ENCODE measurements at places on chromosomes 16 and 17.

GRCh38 chr17:80855948-80856862, 135.4 kb upstream of the CHMP6 start:
- DNase-seq: peak; percentile 99

DNA sequence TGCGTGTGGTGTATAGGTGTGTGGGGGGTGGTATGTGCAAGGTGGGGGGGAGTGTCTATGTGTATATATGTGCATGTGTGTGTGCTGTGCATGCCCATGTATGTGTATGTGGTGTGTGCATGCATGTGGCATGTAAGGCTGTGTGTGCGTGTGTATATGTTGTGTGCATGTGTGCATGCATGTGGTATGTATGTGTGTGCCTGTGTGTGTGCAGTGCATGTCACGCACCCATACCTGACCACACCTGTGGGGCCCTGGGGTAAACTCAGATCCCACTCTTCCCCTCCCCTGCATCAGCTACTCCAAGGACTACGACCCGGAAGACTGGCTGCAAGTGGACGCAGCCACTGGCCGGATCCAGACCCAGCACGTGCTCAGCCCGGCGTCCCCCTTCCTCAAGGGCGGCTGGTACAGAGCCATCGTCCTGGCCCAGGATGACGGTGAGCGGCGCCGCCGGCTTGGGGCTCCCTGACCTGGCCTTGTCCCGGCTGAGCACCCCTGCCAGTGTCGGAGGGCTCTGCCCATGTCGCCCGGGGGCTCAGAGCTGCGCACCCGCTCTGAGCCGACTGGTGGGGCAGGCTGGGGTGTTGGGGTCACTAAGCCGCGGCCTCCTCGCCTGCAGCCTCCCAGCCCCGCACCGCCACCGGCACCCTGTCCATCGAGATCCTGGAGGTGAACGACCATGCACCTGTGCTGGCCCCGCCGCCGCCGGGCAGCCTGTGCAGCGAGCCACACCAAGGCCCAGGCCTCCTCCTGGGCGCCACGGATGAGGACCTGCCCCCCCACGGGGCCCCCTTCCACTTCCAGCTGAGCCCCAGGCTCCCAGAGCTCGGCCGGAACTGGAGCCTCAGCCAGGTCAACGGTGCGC, 9.1 kb downstream of the SLC22A31 start:
- DNase-seq: no peak

DNA sequence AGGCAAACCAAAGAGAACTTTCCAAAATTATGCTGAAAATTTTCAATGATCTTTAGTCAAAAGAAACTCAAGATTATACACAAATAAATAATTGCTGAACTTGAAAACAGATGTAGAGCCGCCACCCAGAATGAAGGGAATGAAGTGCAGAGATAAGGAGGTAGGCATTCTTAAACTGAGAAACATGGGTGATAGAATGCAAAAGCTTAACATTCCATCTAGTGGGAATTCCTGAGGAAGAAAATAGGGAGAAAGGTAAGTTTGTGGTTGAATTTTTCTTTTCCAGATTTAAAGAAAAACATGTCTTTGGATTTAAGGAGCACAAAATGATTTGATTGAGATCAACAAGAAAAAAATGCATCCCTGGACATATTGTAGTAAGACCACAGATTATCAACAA, 108.3 kb downstream of the ELAC2 start:
- DNase-seq: no peak

- peak; percentile 12 for DNase-seq
Measured at GRCh38 chr17:1928976-1929375, 96.2 kb downstream of the RTN4RL1 start.

- DNase-seq: no peak
Measured at GRCh38 chr17:59669411-59669810, 37.8 kb downstream of the PTRH2 start.

DNA sequence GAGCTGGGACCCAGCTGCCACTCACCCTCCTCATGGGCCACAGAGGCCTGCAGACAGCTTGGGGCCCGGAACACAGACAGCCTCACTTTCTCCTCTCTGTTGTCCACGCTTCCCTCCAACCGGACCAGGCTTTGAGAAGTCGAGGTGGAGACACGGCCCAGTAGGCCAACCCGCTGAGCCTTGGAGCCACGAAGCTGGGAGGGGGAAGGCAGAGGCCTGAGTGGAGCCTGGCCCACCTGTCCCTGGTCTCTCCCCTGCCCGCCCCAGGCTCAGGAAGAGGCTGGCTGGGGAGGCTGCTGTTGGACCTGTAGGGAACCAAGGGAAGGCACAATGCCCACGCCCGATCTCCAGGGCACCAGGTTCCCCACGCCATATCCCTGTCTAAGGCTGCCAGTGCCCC, 48.1 kb downstream of the RMI2 start:
- DNase-seq: no peak

DNA sequence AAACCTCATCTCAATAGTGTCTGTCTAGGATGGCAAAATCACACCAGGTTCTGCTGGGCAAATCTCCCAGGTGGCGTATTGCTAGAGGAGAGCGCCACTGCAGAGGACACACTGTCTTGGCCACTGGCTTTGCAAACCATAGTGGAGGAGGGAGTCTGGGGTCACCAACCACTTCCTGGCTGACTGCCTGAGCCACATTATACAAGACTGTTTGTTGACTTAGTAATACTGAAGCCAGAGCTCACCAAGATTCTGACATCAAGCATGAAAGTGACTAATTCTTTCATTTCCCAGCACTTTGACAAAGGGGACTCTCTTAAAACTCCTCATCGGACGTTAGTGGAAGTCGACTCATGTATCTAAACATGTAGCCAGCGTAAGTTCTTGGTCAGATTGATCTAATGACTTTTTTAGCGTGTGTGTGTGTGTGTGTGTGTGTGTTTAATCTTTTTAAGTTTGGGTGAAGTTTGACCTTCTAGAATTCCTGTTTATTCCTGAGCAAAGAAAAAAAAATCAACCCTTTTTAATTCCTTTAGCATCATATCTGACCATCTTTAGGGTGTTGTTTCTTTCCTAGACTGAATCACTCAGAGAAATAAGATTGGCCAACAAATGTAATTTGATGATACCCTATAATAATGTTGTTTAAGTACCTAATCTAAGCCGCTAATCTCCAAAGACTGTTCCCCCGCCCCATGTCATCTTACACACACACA, 13.7 kb downstream of the PITPNC1 start:
- DNase-seq: peak; percentile 95

DNA sequence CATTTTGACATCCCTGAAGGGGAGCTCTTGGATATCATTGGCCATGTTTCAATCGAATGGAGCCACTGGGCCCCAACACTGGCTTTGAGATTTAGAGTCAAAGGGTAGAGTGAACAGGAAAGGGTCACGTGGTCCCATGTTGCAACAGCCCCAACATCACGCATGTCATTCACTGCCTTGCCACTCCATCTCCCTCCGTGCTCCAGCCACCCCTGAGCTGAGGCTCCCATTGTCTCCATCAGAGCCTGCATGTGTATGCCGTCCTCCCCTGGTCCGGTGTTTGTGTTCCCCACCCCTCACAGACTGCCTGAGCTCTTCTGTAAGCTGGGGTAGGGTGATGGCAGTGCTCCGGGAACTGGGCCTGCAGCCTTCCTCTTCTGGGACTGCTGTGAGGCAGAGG, 12.1 kb downstream of the NFE2L1 start:
- DNase-seq: no peak

DNA sequence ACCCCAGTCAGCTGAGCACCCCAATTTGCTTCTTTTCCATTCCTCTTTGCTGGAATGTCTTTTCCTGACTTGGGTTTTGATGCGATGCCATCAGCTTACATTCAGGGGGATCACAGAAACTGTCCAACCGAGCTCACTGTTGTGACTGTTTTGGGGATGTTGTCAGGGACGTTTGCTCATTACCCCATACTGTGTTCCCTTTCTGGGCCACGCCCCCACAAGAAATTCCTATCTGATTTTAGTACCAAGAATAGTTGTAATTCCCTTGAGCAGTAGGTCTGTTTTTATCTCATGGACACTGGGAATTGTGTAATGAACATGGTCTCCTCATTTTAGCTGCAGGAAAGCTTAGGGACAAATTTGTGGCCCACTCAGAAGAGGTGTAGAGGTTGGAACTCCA, 2.6 kb upstream of the NTN1 start:
- peak; percentile 15 for DNase-seq

DNA sequence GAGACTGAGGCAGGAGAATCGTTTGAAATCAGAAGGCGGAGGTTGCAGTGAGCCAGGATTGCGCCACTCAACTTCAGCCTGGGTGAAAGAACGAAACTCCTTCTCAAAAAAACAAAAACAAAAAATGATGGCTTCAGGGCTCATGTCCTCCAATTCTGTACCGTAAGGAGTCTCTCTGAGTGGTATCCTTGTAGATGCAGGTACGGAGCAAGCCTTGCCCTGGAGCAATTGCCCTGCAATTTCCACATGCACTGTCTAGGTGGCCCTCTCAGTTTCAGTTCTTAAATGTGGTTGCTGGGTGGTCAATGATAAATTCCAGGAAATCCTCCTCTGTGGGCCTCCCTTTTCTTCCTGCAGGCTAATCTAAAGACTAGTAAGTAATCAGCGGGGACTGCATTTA, 10.6 kb downstream of the TMEM238L start:
- DNase-seq: no peak

- peak; percentile 77 for DNase-seq
Measured at GRCh38 chr17:68777243-68777855, 176.2 kb upstream of the FAM20A start.

- DNase-seq: peak; percentile 28
Measured at GRCh38 chr16:19147126-19147525, 20.9 kb upstream of the SYT17 start.

- no peak for DNase-seq
Measured at GRCh38 chr16:82636485-82636884, 9.7 kb downstream of the CDH13 start.

- DNase-seq: no peak
Measured at GRCh38 chr16:85042167-85042526, 14.6 kb downstream of the KIAA0513 start.

DNA sequence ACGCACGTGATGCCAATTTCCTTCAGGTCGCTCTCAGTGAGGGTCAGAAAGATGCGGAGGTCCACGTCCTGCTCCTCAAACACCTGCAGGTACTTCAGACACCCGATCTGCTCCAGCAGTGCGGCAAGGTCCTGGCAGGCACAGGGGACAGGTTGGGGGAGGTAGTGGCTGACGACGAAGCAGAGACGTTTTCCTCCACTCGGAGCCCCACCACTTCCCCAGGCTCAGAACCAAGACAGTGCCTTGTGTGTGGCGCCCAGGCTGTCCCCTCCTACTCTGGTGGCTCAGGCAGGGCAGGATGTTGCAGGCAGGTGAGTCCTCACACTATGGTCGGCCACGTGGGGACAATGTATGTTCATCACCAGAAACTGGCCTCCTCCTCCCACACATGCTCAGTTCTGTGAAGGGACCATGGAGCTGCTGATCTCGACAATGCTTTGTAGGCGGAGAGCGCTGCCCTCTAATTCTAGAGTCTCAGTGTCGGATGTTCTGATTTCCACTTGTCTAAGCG, 5.7 kb downstream of the NUDT16L1 start:
- DNase-seq: no peak

DNA sequence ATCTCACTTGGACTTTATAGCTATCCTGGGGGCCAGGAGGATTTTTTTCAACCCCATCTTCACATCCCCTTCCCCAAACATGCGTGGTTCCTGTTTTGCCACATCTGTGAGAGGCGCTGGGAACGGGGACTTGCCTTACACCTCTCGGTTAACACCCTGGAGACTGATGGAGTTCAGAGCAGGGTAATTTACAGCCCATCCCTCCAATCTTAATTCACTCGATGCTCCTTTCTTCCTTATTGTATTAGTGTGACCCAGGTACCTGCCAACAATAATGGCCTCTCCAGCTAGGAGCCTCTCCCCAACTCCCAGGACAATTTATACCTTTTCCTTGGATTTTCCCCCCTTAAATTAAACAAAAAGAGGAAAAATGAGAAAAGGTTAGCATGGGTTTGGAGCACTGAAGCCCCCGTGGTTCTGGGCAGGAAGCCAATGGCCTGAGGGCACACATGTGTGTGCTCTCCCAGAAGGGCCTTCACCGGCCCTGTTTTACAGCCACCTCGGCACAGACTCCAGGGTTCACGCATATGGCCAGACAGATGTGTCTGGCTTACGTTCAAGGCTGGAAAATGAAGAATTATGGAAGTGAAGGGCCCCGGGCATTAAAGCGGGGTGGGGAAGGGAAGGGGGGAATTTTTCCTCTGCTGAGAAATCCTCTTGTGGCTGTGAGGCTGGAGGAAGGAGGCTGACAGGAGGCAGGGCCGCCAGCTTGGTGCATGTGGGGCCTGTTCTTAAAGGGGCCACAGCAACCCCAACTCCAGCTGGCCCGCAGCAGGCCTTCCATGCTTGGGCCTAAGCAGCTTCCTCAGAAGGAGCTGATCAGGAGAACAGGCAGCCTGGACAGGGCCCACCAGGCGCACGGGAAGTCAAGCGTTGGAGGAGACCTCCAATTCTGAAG, 21.4 kb downstream of the HIC1 start:
- no peak for DNase-seq
